ENCODE measurements at places on chromosomes 7 and 10. TPM values are rescaled to one million over a fixed set of nuclear protein-coding genes. Genes with fewer than 3 reads are reported as not detected.

The MPLKIP gene
- total RNA-seq: 22.8 TPM

DNA sequence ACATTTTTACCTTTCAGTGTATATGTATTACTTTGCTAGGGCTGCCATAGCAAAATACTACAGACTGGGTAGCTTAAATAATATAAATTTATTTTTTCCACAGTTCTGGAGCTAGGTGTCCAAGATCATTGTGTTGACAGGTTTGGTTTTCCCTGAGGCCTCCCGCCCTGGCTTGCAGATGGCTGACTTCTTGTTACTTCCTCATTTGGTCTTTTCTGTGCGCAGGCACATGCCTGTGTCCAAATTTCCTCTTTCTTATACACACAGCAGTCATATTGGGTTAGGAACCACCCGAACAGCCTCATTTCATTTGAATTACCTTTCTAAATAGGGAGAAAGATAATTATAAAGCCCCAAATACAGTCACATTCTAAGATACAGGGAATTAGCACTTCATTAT, 521.6 kb upstream of the SORCS1 start:
- no peaks in the 10 kb centered on the region for H3K27me3 ChIP-seq
- no peaks in the 10 kb centered on the region for H3K4me1 ChIP-seq
- H3K27ac ChIP-seq: no peak overlapping the region
- no peak for DNase-seq

GRCh38 chr7:135537905-135538304, 19.8 kb upstream of the NUP205 start:
- no peak for DNase-seq
- no peak overlapping the region for H3K4me3 ChIP-seq
- no peak overlapping the region for H3K27ac ChIP-seq
- H3K4me1 ChIP-seq: no peaks in the 10 kb centered on the region

GRCh38 chr7:116742641-116743040, 70.6 kb downstream of the MET start:
- H3K4me3 ChIP-seq: no peak overlapping the region
- no peaks in the 10 kb centered on the region for H3K4me1 ChIP-seq
- no peaks in the 10 kb centered on the region for H3K36me3 ChIP-seq
- no peak overlapping the region for H3K27ac ChIP-seq
- no peak for DNase-seq

- no peak overlapping the region for H3K4me3 ChIP-seq
- H3K27me3 ChIP-seq: no peaks in the 10 kb centered on the region
- DNase-seq: no peak
- H3K4me1 ChIP-seq: no peaks in the 10 kb centered on the region
- no peaks in the 10 kb centered on the region for H3K36me3 ChIP-seq
Measured at GRCh38 chr10:19713800-19714525, 102.3 kb upstream of the PLXDC2 start.

GRCh38 chr10:102291221-102291905, 46.0 kb downstream of the GBF1 start:
- H3K4me1 ChIP-seq: no peaks in the 10 kb centered on the region
- no peak overlapping the region for H3K27ac ChIP-seq
- no peak overlapping the region for H3K4me3 ChIP-seq
- no peak for DNase-seq
- H3K27me3 ChIP-seq: no peaks in the 10 kb centered on the region

DNA sequence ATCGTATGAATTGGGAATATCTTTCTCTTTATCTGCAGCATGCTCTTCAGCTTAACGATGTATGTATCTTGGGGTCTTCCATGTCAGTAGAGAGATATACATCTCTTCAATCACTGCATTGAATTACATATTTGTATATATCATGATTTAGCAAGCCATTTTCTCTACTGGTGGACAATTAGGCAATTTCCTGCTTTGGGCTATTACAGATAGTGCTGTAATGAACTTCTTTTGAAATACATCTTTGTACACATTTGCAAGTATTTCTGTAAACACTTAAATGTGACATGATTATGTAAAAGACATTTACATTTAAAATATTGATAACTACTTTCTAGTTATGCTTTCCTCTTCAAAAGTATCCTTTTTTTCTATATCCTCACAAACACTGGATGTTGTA, 199.0 kb downstream of the PPP1R9A start:
- H3K36me3 ChIP-seq: no peaks in the 10 kb centered on the region
- no peak for DNase-seq
- no peaks in the 10 kb centered on the region for H3K27me3 ChIP-seq
- H3K27ac ChIP-seq: no peak overlapping the region

- H3K36me3 ChIP-seq: peaks cover 1% of the 10 kb centered on the region
- peaks cover 34% of the 10 kb centered on the region for H3K27me3 ChIP-seq
- DNase-seq: peak; percentile 70
- H3K4me1 ChIP-seq: peaks cover 4% of the 10 kb centered on the region
- H3K4me3 ChIP-seq: peak within 1 kb of the TSS; percentile 54
- H3K27ac ChIP-seq: no peak within 1 kb of the TSS
Measured at GRCh38 chr7:519484-520390, at the start of gene PDGFA. Gene PDGFA, minus strand, starts transcription at chr7:519846. Its CDS starts 845 bp downstream, at chr7:519001.

The PITX3 gene
- total RNA-seq: not detected

The WDR11 gene
- total RNA-seq: 89.5 TPM

The PLXDC2 gene
- 12.3 TPM for total RNA-seq

DNA sequence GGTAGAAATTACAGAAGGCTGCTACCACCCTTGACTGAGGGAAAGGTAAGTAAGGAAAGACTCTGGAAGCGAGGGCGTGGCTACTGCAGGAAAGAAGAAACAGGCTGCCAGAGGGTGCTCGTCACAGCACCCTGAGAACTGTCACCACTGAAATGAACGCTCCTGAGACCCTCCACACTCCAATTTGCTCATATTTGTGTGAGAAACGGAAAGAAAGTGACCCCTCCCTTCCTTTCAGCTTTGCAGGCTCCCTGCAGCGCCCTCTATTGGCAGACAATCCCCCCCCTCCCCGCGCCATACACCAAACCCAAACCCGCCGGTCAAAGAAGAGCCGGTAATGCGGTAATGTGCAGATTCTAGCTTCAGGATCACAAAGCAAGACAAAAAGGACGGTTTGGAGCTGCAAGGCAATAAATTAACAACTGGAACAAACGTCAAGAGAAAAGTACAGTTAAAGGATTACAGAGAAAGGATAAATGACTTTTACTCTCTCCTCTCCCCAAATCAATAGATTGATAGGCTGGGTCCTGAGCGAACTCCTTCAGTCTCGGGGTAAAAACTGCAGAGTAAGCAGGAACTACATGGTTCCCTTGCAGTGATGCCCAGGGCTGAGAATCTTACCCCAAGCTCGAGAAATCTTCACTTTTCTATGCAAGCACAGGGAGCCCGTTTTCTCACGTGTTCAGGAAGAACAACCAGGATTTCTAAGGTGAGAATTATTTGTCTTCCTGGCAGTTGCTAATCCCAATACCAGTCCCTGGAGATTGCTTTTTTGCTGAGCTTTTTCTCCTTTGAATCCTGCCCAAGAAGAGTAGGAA, 47.6 kb downstream of the STEAP1B start:
- H3K4me1 ChIP-seq: no peaks in the 10 kb centered on the region
- H3K4me3 ChIP-seq: peak overlapping the region; percentile 14
- no peaks in the 10 kb centered on the region for H3K36me3 ChIP-seq

The PRKAR1B gene
- 12.3 TPM for total RNA-seq

GRCh38 chr7:32536585-32536984, 41.3 kb downstream of the AVL9 start:
- peak; percentile 74 for DNase-seq
- no peaks in the 10 kb centered on the region for H3K36me3 ChIP-seq
- H3K27ac ChIP-seq: no peak overlapping the region

DNA sequence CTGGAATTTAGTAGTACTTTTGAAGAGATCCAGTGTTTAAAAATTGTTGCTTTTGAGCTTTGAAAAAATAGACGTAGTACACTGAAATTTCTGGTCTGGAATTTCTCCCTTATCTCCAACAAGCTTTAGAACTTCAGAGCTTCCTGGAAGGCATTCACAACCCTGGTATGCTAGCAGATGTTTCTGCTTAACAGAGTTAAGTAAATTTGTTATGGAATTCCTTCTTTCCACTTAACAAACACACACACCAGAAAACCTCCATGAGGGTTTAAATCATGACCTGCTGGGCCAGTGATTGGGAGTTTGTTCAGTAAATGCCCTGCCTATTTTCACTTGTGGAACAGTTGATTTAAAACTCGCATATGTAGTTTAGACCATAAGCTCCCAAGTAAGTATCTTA, 13.7 kb downstream of the ASB15 start:
- H3K36me3 ChIP-seq: no peaks in the 10 kb centered on the region
- no peaks in the 10 kb centered on the region for H3K27me3 ChIP-seq
- H3K4me3 ChIP-seq: no peak overlapping the region
- peak; percentile 75 for DNase-seq

- DNase-seq: peak; percentile 67
- H3K27ac ChIP-seq: no peak overlapping the region
- H3K36me3 ChIP-seq: no peaks in the 10 kb centered on the region
- H3K4me3 ChIP-seq: no peak overlapping the region
- H3K4me1 ChIP-seq: no peaks in the 10 kb centered on the region
Measured at GRCh38 chr7:22607180-22607579, 107.2 kb upstream of the STEAP1B start.

The RP9 gene
- total RNA-seq: 19.2 TPM

- DNase-seq: peak; percentile 68
- H3K4me1 ChIP-seq: peaks cover 16% of the 10 kb centered on the region
- H3K27me3 ChIP-seq: no peaks in the 10 kb centered on the region
Measured at GRCh38 chr10:114855776-114856543, 34.4 kb downstream of the FHIP2A start.

DNA sequence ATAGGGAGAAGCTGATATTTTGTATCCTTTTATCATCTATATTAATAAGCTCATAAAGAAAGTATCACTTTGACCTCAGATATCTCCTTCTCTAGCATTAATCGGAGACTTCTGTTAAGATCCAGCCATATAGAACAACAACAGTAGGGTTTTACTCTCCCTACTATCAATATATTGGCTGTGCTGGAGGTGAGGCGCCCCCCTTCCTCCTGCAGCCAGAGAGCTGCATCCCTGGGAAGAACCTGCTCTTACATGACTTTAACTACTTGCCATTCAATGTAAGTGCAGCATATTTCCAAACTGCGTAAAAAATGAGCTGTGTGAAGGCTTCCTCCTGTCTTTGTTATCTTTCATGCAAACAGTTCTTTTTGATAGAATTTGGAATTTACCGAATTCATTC, 247.8 kb downstream of the SDK1 start:
- no peak overlapping the region for H3K27ac ChIP-seq
- DNase-seq: no peak
- no peaks in the 10 kb centered on the region for H3K36me3 ChIP-seq
- H3K27me3 ChIP-seq: no peaks in the 10 kb centered on the region
- H3K4me1 ChIP-seq: no peaks in the 10 kb centered on the region
- H3K4me3 ChIP-seq: no peak overlapping the region

DNA sequence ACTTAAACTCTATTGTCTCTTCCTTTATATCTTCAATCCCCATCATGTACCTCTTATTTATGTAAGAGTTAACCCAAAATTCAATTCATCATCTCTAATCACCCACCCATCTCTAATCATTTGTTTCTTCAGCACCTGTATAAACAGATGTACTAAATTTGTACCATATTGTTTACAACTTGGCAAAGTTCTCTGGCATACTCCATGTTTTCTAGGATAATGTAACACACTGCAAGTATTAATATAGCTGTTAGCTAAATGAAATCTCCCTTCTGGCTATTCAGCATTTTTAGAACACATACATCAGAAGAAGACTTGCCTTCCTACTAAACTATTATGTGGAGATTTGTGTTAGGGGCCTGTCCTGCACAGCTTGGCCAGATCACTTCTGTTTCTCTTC, 33.1 kb downstream of the MALSU1 start:
- H3K27me3 ChIP-seq: no peaks in the 10 kb centered on the region
- H3K4me3 ChIP-seq: no peak overlapping the region
- H3K4me1 ChIP-seq: peaks cover 8% of the 10 kb centered on the region
- DNase-seq: peak; percentile 50
- H3K36me3 ChIP-seq: no peaks in the 10 kb centered on the region

DNA sequence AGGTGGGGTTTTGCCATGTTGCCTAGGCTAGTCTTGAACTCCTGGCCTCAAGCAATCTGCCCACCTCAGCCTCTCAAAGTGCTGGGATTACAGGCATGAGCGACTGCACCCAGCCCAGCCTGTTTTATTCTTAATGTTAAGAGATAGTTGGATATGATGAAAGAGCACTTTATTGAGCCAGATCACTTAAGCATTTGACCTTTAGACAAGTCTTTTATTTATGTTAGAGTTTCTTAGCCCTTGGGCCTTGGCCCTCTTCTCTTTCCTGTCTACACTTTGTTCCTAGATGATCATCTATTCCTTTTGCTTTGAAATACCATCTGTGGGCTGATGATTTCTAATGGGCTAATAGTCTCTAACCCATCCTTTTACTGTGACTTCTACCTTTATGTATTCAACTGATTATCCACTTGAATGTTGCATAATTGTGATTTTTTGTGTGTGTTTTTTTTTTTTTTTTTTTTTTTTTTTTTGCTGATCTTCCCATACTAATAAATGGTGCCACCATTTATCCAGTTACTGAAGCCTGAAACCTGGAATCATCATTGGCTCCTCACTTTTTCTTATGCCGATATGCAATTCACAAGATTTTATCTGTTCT, 34.8 kb downstream of the BTRC start:
- no peak overlapping the region for H3K27ac ChIP-seq
- H3K4me1 ChIP-seq: no peaks in the 10 kb centered on the region
- DNase-seq: no peak
- H3K27me3 ChIP-seq: no peaks in the 10 kb centered on the region
- no peak overlapping the region for H3K4me3 ChIP-seq

- no peaks in the 10 kb centered on the region for H3K36me3 ChIP-seq
- no peak for DNase-seq
- H3K27ac ChIP-seq: no peak overlapping the region
- H3K4me1 ChIP-seq: no peaks in the 10 kb centered on the region
- H3K4me3 ChIP-seq: no peak overlapping the region
Measured at GRCh38 chr7:86950360-86950759, 109.1 kb downstream of the ELAPOR2 start.

The HOXA4 gene
- total RNA-seq: 0.51 TPM

DNA sequence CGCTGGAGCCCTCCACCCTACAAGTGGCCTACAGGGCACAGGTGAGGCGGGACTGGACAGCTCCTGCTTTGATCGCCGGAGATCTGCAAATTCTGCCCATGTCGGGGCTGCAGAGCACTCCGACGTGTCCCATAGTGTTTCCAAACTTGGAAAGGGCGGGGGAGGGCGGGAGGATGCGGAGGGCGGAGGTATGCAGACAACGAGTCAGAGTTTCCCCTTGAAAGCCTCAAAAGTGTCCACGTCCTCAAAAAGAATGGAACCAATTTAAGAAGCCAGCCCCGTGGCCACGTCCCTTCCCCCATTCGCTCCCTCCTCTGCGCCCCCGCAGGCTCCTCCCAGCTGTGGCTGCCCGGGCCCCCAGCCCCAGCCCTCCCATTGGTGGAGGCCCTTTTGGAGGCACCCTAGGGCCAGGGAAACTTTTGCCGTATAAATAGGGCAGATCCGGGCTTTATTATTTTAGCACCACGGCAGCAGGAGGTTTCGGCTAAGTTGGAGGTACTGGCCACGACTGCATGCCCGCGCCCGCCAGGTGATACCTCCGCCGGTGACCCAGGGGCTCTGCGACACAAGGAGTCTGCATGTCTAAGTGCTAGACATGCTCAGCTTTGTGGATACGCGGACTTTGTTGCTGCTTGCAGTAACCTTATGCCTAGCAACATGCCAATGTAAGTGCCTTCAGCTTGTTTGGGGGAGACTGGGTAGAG, at the start of gene COL1A2:
TSS of gene COL1A2 (plus strand) at position 459 of the 704 bp plus-strand sequence. CDS start at position 596, 137 bp downstream.
- DNase-seq: peak; percentile 99
- no peaks in the 10 kb centered on the region for H3K27me3 ChIP-seq
- H3K27ac ChIP-seq: peak within 1 kb of the TSS; percentile 96
- H3K36me3 ChIP-seq: peaks cover 9% of the 10 kb centered on the region
- peaks cover 13% of the 10 kb centered on the region for H3K4me1 ChIP-seq

The GPR85 gene
- total RNA-seq: 9.2 TPM

The PTPRN2 gene
- 0.77 TPM for total RNA-seq

All from fibroblast of lung (primary cell).